HS-27A (cell line): ENCODE measurements at places on chromosomes 7 and 10.

DNA sequence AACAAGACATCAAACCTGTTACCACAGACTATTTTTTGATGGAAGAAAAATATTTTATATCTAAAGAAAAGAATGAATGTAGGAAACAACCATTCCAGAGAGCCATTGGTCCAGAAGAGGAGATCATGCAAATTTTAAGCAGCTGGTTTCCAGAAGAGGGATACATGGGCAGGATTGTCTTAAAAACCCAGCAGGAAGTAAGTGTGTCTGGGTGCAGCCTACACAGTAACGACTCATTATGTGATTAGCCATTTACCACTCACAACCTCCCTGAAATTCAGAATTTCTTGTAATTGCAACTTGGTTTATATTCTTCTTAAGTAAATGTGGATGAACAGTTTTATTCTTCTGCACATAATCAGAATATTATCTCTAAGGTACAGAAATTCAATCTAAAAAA, 46.2 kb downstream of the NOC3L start:
- DNase-seq = no peak

GRCh38 chr7:68133045-68133444, 1136.4 kb downstream of the TYW1 start:
- DNase-seq = no peak

- DNase-seq = no peak
These were observed 3.4 kb downstream of the BAG3 start for GRCh38 chr10:119654540-119654939.

- DNase-seq = no peak
These were observed 51.8 kb upstream of the STEAP4 start for GRCh38 chr7:88358526-88358838.

DNA sequence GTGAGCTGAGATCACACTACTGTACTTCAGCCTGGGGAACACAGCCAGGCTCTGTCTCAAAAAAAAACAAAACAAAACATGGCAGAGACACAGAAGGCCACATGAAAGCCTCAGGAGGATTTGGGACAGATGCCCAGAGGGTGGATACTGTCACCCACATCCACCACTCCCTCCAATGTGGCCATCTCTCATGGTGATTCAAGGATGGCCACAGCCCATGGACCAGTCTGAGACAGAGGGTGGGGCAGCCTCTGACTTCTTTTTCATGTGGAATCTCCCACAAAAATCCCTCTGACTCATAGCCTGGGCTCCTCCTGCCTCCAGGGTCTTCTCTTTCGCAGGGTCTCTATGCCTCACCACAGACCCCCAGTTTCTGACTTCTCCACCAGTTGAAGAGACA, 59.0 kb upstream of the GTF2I start:
- DNase-seq = peak; percentile 50

DNA sequence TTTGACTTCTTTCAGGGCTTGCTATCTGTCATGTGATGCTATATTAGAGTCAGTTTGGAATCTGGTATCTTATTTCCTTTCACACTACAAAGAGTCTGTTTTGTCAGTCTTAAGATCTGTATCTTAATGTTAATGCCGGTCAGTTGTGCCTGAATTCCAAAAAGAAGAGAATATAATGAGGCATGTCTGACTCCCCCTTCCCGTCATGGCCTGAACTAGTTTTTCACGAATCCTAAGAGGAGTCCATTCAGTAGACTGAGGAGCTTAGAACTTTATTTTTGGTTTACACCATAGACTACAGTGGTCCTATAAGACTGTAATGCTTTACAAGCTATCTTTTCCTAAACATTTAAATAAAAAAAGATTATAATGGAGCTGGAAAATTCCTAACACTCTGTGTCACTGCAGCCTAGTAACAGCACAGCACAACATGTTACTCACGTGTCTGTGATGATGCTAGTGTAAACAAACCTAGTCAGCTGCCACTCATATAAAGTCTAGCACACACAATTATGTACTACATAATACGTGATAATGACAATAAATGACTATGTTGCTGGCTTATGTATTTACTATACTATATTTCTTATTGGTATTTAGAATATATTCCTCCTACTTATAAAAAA, 50.6 kb downstream of the VPS41 start:
- DNase-seq = no peak

DNA sequence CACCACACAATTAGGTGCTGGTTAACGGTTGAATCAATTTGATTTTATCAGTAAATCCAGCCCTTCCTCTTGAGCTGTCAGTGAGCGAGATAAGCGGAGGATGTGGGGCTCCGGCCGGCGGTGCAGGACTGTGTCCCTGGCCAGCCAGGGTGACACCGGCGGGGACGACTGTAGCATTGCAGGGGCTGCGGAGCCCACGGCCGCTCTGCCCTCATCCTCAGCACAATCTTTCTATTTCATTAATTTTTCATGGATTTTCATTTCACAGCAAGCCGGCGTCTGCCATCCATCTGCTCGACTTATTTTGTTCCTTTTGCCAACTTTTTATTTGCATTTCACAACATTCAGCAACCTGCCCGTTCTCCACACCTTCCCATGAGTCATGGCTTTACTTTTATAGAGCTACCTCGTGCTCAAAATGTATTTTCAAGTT, 4.7 kb downstream of the ADARB2 start:
- no peak for DNase-seq

DNA sequence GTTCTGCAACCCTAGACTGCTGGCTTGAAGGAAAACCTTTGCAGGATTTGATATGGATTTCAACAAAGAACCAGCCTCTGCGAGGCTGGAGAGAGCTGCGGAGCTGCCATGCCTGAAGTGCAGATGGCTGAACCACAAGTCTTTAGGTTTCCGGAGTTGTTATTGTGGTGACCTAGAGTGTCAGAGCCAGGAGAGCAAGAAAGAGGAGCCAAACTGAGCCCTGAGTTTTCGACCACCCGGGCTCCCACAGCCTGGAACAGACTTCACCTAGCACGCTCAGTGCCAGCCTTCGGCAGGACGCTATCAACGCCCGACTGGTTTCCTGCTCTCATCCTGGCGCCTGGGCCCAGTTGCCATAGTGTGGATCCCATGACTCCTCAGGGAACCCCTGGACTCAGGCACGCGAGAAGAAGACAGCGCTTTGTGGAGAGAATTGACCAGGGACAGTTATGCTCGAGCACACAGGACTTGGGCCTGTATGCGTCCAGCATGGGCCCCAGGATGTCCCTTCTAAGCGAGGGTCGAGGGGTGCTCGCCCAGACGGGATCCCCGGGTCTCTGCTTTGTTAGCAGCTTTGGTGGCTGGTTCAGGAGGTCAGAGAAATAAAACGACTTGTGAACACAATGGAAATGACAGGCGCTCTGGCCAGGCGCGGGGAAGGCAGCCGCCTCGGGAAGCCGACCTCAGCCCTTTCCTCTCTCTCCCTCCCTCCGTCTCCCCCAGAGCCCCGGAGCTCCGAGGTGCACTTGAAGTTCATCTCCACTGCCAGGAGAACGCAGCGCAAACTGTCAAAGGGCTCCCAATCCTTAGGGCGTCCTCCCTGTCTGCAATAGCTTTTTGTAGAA, 1.8 kb upstream of the GAD2 start:
- DNase-seq = no peak

DNA sequence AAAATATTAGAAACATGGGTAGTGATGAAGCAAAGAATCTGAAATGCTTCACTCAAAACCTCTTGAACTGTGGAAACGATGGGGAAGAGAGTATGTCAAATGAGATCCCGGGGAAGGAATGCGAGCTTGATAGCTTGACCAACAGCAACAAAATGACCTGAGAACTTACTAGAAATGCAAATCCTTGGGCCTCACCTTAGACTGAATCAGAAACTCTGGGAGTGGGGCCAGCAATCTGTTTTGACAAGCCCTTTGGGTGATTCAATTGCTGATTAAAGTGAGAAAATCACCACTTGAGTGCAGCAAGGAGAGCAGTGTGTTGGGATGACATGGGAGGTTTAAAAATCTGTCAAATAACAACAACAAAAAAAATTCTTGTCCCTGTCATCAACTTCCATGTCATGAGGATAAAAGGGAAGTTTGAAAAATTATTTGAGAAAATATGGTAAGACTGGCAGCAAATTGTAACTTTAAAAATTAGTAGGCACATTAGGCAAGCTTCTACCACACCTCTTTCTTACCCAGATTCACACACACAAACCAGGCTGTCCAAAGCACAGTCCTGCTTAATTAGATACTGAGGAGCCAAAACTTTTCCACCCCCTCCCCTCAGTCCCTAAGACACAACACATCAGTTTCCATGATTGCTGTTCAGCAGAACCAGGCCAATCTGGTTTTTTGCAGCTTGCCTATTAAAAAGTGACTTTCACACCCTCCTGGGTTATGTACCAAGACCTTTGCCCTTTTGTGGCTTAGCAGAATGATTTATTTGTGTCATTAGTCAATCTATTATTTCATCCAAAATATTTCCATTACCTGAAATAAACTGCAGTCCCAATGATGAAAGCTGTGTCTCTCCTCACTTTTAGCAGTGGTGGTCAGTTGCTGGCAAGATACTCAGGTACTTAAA, 15.6 kb downstream of the CALCR start:
- no peak for DNase-seq

- DNase-seq = no peak
These were observed 5.7 kb downstream of the CUX1 start for GRCh38 chr7:101823096-101823495.

DNA sequence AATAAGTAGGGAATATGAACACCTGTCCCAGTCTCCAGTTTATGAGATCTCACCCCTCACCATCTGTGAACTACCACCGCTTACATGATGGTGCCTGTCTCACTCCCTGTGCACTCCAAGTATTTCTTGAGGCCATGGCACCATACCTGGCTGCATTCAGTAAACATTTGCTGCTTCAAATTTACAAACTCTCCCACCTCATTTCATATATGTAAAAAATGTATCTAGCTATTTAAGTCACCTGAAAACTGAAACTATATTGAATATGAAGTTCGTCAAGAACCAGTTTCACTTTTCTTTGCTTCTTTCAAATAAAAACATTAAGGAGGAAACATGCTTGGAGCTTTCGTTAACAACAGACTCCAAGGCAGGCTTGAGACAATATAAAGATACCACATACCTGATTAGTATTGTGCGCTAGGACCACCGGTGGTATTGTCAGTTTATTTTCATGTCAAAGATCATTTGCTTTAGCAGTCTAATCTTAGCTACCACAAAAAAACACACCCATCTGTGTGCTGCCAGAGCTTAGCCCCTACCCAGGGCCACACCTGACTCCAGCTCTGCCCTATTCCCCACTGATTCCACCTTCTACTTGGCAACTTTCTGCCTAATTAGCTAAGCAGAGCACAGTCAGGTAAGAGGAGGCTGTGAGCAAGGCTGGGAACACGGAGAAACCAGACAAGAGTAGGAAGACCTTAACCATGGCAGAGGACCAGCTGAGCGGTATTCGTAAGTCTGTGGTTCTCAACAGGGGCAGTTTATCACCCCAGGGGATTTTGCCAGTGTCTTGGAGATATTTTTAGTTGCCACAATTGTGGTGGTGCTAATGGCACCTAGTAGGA, 92.0 kb downstream of the ZFAND4 start:
- DNase-seq = no peak

GRCh38 chr7:38169847-38170246, 8.2 kb upstream of the STARD3NL start:
- DNase-seq = no peak

- no peak for DNase-seq
These were observed 22.2 kb upstream of the SRGN start for GRCh38 chr10:69065406-69066361.

DNA sequence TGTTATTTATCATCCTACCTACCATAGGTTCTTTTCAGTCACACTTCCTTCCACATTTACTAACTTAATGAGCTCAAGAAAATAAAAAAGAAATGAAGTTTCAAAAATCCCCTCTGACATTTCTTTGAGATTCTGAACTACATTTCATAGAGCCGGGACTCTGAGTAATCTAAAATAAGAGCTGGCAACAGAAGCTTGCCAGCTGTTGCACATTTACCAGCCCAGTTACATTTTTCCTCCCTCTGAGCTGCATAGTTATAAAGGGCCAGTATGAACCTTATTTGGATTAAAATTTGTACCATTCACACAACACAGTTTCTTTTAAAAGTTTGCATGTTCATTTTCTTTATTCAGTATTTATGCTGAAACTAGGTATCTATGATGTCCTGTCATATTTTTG, 119.5 kb upstream of the CAV2 start:
- DNase-seq = no peak

DNA sequence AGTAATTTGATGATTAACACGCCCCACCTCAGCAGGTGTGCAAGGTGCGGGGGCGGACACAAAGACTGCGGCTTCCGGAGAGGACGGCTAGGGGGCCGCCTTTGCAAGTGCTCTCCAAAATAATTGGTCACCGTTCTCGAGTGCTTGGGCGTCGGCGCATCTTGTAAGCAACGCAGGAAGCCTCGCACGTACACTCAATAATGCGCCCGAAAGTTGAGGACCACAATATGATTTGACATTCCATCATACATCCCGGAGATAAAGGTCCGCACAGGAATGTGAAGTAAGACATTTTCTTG, 114.7 kb downstream of the EBF3 start:
- DNase-seq = no peak

DNA sequence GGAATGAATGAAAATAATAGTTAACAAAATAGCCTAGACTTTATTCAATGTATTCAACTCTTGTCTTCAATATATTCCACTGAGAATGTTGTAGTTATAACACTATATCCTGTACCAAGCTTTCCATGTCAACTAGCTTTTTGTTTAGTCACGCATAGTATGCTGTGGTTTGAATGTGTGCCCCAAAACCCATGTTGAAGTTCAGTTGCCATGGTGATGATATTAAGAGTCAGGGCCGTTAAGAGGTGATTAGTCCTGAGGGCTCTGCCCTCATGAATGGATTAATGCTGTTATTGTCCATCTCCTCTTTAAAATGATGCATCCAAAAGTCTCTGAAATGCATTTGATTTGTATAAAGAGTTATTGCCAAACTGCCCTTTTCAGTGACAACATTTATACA, 887.6 kb downstream of the NRG3 start:
- no peak for DNase-seq

DNA sequence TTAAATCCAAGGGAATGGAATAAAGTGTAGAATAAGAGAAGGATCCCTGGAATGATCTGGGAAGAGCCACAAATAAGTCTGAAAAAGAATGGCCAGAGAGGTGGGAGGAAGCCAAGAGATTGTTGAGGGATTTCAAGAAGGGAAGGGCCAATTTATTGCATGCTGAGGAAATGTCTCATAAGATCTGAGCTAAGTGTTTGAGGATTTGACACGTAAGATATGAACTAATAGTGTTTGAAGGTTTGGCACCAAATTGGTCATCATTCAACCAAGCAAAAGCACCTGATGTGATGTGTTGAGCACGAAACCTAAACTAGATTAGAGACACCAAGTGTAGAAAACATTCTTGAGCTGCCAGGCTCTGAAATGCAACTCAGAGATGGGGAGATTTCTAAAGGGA, 97.9 kb downstream of the TSPAN12 start:
- DNase-seq = no peak
